ENCODE measurements at places on chromosomes 16 and 17.

DNA sequence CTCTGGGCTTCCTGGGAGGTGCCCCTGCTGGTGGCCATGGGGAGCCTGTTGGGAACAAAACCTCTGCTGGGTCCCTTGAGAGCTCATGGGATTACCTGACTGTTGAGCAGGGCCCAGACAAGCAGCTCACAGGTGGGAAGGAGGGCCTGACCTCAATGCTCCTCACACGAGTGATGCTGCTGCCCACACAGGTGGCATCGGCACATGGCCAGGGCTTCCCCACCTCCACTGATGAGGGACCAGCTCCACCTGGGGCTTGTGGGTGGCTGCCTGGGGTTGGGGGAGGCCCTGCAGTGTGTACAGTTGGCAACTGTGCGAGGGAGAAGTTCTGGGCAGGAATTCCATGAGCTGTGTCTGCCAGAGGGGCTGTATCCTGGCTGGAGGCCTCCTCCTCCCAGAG is 87.8 kb upstream of the NLRP1 start:
- DNase-seq: no peak

- DNase-seq: no peak
Observed at GRCh38 chr17:76709077-76709950, 1.5 kb downstream of the MXRA7 start.

DNA sequence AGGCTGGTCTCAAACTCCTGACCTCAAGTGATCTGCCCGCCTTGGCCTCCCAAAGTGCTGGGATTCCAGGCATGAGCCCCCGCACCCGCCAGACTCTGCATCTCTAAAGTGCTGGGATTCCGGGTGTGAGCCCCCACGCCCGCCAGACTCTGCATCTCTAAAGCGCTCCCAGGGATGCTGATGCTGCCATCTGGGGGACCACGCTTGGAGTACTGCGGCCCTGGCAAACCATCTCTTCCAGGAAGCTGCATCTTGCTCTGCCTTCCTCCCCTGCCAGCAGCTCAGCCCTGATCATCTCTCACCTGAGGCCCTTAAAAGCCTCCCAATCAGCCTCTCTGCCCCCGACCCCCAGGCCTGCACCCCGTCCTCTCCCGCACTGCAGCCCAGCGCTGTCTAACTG is 4.1 kb downstream of the CEP295NL start:
- no peak for DNase-seq

DNA sequence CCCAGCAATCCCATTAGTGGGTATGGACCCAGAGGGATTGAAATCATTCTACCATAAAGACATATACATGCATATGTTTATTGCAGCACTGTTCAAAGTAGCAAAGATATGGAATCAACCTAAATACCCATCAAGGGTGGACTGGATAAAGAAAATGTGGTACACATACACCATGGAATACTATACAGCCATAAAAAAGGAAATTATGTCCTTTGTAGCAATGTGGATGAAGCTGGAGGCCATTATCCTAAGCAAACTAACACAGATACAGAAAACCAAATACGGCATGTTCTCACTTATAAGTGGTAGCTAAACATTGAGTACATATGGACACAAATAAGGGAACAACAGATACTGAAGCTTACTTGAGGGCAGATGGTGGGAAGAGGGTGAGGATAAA is 2.4 kb downstream of the KRTAP2-3 start:
- no peak for DNase-seq

GRCh38 chr17:30414486-30414885 is 35.8 kb downstream of the CPD start:
- no peak for DNase-seq

DNA sequence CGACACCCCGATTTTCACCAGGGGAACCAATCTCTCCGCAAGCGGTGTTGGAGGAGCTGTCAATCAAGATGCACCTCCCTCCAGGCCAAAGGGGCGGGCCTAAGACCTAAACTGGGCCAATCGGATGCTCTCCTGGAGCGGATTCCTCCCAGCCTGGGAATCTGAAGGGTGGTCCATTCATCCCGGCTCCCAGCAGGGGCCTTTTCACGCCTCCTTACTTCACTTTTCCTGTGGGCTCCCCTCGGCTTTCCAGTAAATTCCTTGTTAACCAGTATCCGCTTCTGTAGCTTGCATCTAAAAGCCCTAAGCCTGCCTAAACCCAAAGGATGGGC is 17.1 kb downstream of the C16orf74 start:
- DNase-seq: no peak

DNA sequence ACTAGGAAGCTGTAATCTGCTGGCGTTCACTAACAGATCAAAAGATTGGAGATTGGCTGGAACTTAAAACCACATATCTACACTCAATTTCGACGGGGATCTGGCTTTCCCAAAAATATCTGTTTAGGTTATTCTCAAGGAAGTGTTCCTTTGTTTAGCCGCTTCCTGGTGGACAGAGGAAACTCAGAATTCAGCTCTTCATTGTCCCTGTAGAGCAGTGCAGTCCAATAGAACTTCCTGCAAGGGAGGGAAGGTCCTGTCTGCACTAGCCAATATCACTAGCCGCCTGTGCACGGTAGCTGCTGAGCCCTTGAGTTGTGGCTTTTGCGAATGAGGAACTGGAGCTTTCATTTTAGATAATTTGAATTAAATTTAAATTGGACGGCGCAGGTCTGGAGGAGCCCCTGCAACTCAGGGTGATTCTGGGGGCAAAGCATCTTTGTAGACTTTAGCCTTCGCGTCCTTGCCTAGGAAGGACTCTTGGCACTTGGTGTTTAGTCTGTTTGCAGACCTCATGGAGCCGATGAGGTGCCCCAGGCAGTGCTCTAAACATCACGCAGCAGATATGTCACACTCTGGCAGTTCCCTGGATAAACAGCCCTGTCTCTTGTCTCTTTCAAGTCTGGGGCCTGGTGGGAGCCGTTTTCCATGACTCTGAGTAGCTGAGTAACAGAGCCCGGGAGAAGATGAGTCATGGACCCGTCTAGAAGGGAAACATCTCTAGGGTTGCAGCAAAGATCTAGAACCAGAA is 122.2 kb downstream of the CCDC182 start:
- no peak for DNase-seq

GRCh38 chr16:58056580-58056979 is 31.0 kb downstream of the MMP15 start:
- no peak for DNase-seq

Measured in Jurkat, Clone E6-1 (cell line).